ENCODE measurements at places on chromosomes 2 and 18.

GRCh38 chr2:163863073-163863472, 127.3 kb upstream of the FIGN start:
- no peak for DNase-seq

DNA sequence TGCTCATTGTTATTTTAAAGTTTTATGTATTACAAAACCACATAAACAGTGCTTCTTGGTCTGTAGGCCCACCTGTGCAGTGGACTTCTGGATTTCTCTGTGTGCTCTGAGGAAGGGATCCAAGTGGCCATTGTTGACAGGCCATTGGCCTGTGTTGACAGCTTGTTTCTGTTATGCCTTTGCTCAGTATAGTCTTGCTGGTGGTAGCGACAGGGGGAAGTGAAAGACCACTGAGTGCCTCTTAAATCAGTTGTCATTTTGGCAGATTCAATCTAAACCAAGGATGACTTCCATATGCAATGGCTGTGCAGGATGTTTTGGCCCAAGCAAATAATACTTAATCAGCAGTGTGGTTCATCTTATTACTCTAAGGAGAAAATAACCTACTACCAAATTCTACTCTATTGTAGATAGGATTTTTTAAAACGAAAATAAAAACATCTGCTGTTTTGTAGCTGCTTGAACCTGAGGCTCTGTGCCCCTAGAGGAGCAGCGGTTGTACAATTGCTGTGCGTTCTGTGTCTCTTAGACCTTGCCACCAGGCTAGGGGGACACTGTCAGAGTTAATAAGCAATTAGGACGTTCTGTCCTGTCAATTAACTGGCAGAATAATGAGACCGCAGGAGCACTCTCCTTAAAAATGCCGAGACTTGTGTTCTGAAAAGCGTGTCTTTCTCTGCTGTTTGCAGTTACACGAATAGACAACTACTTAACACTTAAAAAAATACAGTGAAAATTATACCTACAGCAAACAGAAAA, 108.2 kb downstream of the RHBDD1 start:
- DNase-seq: no peak

- DNase-seq: no peak
Measured at GRCh38 chr2:176544991-176545956, 276.0 kb downstream of the MTX2 start.

- DNase-seq: no peak
Measured at GRCh38 chr2:46076251-46076650, 221.0 kb upstream of the EPAS1 start.

GRCh38 chr2:150081775-150082481, 405.5 kb downstream of the RND3 start:
- DNase-seq: no peak

DNA sequence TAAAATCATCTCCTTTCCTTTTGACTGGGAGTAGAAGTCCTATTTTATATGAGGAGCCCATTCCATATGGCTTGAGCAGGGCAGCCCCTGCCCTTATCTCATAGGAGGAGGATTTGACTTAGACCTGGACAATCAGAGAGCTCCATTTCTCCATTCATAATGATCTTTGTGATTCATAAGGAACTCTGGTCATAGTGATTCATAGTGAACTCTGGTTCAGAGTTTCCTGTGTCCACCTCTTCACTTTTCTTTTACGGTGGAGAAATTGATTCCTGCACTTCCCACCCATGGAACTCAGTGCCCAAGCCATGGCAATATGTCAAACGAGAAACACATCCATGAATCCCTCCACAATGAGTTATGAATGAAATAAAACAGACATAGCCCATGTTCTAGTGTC, 12.8 kb upstream of the MYO3B start:
- DNase-seq: no peak

GRCh38 chr2:204152616-204153015, 216.1 kb downstream of the ICOS start:
- DNase-seq: no peak

- no peak for DNase-seq
Measured at GRCh38 chr2:169546756-169547155, 26.9 kb downstream of the FASTKD1 start.

DNA sequence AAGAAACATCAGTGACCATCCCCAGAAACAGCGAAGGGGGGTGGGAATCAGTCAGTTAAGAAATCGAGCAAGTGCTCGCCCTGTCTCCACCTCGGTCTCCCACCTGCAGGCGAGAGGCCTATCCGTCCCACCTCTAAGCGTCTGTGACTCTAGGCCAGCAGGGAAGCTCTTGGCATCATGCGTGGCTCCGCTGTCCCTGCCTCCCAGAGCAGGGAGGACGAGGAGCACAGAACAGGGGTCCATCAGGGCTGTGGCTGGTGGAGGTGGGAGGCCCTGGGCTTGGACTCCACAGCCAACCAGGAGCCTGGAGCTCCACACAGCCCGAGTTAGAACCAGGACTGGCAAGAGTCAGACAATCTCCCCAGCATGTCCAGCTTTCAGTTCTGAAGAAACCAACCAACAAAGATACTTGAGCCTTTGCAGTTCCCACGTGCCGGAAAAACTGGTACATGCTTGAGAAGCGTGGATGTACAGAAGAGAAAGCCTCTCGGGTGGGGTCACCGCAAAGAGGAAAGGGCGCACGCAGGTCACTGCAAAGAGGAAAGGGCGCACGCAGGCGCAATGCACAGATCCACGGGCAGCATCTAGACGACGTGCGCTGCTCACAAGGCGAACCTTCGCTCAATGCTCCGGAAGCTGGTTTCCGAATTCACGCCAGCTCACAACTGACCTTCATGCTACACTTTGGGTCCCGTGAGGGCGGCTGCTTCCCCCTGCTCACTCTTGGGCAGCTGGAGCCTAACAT, 104.5 kb upstream of the ALKAL2 start:
- DNase-seq: no peak

DNA sequence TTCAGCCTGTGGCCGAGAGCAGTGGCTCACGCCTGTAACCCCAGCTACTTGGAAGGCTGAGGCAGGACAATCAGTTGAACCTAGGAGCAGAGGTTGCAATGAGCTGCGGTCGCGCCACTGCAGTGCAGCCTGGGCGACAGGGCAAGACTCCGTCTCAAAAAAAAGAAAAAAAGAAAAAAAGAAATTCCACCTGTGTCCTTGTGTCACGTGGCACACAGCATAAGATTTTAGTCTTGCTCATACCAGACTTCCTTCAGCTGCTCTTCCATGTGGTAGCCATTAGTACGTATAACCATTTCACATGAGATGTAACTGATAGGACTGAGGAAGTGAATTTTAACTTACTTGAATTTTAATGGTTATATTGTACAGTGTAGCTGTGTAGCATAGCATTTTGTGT, 4.0 kb downstream of the NOP58 start:
- DNase-seq: no peak

DNA sequence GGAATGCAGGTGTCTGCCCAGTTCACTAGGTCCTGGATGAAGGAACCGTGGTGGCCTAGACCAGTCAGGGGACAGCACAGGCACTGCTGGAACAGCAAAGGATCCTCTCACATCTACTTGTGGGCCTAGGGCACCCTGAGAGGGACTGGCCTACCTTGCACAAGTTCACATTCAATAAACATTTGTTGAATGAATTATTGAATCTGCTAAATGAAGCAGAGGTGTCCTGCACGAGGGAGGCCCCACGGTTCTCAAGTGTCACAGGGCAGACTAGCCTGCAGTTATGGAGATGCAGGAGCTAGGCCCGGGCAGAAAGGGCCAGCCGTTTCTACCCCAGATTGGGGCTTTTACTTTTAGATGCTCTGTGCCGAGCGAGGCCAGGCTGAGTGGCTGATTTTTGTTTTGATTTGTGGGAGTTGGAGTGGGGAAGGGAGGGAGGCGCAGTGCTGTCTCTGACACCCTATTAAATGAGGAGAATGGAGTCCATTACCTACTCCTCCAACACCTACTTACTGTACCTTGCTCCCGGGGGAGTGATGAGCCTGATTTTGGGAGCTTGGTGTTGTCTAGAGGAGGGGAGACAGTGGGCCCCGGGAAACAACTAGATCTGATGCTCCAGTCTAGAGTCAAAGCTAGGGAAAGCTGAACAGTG, 18.4 kb downstream of the SH2D6 start:
- DNase-seq: no peak

- no peak for DNase-seq
Measured at GRCh38 chr2:213246497-213247281, 37.6 kb upstream of the SPAG16 start.

DNA sequence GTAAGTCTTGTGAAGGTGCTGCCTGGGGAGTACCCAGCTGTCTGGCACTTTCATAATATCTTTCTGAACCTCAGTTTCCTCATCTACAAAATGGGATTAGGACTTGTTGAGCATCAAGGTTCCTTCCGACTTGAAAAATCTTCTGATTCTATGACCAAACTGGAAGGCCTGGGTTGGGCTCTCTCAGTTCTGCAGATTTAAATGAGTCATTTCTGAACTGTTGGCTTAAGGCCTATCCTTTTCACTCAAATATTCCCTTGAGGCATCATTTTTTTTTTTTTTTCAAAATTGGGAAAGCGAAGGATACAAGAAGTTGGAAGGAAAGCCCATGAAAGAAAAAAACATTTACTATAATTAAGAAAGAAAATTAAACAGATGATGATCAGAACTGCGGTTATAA, 40.8 kb upstream of the CYP1B1 start:
- no peak for DNase-seq

- no peak for DNase-seq
Measured at GRCh38 chr2:102508863-102509262, 35.8 kb downstream of the SLC9A4 start.

- DNase-seq: no peak
Measured at GRCh38 chr18:45186832-45187231, 428.4 kb upstream of the SLC14A2 start.

GRCh38 chr2:113861740-113862139, 28.1 kb upstream of the ACTR3 start:
- no peak for DNase-seq

DNA sequence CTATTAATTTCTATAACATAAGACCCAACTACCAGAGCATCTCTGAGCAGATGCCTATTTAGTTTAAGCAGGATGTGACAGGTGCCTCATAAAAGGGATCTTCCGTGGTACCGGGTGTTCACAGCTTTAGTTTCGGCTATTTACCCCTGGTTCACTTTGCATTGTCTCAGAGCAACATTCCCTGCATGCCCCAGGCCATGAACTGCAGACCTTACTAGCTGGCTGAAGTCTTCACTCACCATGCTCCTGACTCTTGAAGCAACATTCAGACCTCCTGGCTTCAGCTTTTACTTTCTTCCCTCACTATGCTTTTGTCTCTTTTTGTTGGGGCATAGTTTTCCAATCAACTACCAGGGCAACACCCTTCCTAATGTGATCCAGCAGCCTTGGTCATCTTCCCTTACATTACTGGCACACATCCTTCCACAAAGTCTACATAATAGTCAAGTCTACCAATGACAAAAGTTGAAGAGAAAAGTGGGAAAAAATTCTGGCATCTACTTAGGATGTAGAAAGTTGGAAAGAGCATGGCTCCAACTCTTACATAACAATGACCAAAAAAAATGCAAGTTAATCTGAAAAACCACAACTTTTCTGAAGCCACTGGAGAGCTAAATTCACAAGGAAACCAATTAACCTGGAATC, 99.2 kb downstream of the SESTD1 start:
- no peak for DNase-seq

DNA sequence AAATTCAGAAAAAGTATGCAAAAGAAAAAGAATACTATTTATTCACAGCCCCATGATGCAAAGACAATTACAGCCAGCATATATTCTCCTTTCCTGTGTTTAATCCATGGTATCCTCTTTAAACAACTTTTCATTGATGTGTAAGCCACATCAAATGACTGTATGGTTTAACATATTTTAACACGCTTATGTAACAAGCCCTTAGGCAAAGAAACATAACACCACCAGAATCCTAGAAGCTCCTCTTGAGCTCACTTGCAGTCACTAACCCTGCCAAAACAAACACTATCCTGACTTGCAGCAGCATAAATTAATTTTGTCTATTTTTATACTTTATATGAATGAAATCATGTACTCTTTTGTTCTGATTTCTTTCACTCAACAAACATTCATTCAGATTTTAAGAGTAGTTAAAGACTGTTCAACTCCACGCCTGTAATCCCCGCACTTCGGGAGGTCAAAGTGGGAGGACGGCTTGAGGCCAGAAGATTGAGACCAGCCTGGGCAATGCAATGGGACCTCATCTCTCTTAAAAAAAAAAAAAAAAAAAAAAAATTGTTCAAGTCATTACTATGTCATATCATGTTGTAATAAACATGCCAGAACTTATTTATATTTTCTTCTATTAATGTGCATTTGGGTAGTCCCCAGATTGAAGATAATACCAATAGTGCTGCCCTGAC, 226.3 kb downstream of the NBAS start:
- DNase-seq: no peak

DNA sequence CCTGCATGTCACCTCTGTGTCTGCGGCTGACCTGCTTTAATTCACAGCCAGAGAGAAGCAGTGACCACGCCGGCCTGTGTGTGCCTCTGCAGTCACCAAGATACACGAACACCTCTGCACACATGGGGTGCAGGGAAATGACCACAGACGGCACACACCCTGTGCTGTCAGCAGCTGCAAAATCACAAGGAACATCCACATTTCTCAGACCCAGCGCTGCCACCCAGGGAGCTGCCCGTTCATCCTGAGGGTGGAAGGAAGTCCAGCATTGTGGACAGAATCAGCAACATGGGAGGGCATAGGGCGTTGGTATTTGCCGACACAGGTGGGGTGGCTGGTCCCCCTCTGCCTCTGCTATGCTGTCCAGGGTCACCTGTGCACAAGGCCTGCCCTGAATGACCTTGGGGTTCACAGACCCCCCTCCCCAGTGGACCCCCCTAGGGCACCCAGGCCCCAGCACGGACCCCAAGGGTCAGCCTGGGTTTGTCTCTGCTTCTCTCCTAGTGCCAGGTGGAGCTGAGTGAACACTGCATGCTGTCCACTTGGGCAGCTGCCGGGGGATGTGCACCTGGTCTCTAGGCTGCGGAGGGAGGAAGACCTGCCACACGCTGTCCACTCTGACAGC, 107.4 kb downstream of the PXDN start:
- no peak for DNase-seq

- DNase-seq: no peak
Measured at GRCh38 chr2:161844822-161845221, 220.6 kb downstream of the SLC4A10 start.

GRCh38 chr2:172336681-172337080, 90.7 kb upstream of the ITGA6 start:
- no peak for DNase-seq

DNA sequence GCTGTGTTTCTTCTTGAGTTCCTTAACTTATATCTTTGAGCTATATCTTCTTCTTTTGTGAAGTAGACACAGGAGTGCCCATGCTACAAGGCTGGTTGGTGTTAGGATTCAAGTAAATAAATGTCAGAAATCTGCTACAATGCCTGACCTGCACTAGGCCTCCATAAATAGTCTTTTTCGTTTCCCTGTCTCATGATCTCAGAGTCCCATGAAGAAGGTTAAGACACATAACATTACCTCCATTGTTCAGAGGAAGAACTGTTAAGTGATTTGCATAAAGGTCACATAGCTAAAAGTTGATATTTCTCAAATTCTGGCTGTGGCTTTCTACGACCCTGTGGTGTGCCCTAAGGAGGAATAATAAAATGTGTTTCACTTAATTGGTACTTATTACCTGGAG, 228.4 kb downstream of the KCNS3 start:
- DNase-seq: no peak

- DNase-seq: no peak
Measured at GRCh38 chr2:232134939-232135338, 173.4 kb downstream of the DIS3L2 start.

GRCh38 chr18:57436191-57436964, 1.2 kb downstream of the ONECUT2 start:
- no peak for DNase-seq

GRCh38 chr2:221402072-221402471, 170.0 kb downstream of the EPHA4 start:
- DNase-seq: no peak

- no peak for DNase-seq
Measured at GRCh38 chr2:37306024-37306423, 18.6 kb downstream of the PRKD3 start.

All from stimulated activated CD8-positive, alpha-beta memory T cell treated with anti-CD3 and anti-CD28 coated beads, Interleukin-15, amount 100 ng/mL, for 24 hours (primary cell).